ENCODE measurements at places on chromosomes 6 and 20.

DNA sequence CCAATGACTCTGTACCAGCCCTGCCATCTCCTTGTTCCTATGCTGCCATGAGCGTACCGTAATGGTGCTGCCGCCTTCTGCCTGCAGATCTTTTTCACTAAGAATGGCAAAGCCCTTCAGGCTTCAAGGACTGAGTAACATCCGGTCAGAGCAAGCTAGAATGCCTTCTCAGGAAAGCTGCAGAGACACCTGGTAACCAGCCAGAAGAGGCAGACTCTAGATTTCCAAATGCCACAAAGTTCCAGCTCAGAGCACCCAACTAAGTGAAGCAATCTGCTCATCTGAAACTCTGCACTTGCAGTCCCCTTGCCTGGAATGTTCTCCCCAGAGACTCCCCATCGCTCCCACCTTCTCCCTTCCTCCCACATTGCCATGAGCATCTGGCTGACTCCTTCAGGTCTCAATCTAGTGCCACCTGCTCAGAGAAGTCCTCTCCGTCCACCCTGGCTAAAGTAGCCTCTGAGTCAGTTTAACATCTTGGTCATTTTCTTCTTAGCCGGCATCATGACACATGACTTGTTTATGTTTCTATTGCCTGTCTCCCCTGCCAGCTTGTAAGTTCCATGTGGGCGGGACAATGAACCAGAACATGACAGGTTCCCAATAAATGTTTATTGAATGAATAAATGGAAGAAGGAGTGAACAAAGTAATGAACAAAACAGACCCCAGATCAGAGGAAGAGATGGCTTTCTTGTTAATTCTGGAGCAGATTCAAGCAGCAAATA, 6.9 kb upstream of the OCSTAMP start:
- DNase-seq = no peak

DNA sequence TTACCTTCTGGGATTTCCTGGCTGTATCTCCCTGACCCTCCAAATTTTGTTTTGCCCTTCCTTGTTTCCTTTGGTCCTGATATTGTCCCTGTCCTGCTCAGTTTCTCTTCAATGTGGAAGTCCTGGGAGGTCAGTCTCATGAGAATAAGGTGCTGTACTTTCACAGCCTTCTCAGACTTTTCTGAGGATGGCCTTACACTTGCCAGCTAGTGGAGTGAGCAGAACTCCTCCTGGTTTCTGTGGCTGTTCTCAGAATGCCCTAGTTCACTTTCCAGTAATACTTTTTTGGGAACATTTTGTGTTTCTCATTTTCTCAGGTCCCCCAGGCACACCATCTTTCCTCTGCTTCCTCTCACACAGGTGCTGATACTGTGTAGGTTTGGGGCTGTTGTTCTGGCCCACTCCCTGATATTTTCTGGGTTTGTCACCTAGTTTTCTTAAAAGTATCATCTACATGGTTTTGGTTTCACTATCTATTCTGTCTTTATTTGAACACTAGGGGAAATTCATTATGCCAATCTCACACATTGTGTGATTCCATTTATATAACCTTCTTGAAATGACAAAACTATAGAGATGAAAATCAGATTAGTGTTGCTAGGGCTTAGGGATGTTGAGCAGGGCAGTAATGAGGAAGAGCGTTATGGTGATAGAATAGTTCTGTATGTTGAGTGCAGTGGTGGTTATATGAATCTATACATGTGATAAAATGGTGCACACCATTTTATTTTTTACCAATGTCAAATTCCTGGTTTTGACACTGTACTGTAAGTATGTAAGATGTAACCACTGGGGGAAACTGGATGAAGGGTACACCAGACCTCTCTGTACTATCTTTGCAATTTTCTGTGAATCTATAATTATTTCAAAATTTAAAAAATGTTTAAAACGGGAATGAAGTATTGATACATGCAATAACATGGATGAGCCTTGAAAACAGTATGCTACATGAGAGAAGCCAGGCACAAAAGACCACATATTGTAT, 27.2 kb upstream of the BRPF3 start:
- DNase-seq = no peak

GRCh38 chr6:169881398-169881797, 130.0 kb downstream of the ERMARD start:
- no peak for DNase-seq

GRCh38 chr6:109262261-109262660, 120.0 kb downstream of the CD164 start:
- DNase-seq = no peak

GRCh38 chr6:25579902-25580495, 72.0 kb upstream of the SCGN start:
- no peak for DNase-seq

DNA sequence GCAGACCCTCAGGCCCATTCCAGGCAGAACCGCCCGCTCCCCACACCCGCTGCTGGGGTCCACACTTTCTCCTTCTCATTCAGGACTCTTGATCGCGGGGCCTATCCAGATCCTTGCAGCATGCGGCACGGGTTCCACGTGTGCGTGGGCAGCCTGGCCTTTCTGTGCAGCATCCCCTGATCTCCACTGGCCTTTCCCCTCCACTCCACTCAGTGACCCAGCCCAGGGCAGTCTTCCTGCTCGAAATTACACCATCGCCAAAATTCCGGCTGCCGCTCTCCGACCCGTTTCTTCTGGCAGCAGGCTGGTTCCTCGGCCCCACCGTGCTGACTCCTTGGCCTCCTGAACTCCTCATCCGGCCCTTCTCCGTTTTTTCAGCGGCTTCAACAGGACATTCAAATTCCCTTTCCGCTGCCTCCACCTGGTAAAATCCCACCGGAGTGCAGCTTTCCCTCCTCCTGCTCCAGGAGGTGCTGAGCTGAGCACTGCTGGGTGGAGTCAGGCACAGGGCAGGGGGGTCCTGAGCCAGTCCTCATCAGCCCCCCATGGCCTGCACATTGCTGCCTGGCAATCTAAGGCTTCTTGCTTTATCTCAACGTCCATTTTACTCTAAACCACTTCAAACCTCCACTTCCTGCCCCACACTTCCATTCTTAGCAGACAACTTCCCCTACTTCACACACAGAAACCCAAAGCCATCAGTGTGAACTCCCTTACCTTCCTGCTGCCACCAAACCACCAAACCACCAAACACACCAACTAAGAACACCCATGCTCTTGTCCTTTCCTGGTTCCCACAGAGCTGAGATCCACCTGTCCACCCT, 9.0 kb downstream of the SFT2D1 start:
- DNase-seq = no peak

GRCh38 chr6:153625089-153625488, 414.0 kb upstream of the OPRM1 start:
- no peak for DNase-seq

GRCh38 chr6:153662982-153663381, 376.1 kb upstream of the OPRM1 start:
- DNase-seq = no peak

GRCh38 chr20:29687438-29687837, 1570.0 kb upstream of the DEFB115 start:
- DNase-seq = no peak

DNA sequence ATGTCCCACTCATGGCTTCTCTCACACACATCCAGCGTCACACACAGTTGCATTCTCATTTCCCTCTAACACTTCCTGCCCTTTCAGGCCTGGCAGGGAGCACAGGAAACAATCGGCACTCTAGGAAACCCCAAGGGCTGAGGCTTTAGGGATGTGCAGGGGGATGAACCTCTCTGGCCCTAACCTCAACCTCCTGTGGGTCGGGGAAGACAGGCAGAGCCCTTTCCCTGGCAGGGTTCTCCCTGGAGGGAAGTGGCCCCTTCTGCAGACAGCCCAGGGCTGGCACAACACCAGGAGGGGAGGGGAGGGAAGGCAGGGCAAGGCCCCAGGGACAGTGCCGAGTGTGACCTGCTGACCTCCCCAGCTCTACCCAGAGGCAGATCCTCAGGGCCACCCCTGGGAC, 2.7 kb downstream of the TEAD3 start:
- no peak for DNase-seq

- DNase-seq = no peak
These were observed 397.3 kb upstream of the NRSN1 start for GRCh38 chr6:23728707-23729106.

DNA sequence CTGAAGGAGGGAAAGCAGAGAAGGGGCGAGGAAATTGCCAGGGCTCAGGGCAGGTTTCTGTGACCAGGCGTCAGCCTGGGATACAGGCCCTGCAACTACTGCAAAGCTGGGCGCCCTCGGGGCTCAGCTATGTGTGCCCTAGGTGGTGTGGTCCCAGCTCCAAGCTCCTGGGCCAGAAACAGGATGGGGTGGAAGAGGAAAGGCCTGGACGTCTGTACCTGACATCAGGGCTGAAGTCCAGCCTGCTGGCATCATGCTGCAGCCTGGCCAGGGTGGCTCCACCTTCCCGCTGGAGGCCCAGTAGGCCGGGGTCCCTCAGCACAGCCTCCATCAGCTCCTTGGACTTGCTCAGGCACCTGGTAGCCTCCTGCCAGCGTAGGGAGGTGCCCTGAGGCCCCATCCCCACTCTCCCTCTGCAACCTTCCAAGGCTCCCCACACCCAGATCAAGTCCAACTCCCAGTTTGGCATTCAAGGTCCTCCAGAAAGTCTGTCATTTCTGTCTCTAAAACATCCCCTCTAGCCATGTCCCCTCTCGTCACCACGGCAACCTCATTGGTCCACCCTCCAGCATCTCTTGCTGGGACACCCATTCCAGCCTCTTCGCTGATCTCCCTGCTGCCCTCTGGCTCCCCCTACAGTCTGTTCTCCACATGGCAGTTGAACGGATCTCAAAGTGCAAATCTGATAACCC, 38.2 kb downstream of the KIAA1755 start:
- no peak for DNase-seq

DNA sequence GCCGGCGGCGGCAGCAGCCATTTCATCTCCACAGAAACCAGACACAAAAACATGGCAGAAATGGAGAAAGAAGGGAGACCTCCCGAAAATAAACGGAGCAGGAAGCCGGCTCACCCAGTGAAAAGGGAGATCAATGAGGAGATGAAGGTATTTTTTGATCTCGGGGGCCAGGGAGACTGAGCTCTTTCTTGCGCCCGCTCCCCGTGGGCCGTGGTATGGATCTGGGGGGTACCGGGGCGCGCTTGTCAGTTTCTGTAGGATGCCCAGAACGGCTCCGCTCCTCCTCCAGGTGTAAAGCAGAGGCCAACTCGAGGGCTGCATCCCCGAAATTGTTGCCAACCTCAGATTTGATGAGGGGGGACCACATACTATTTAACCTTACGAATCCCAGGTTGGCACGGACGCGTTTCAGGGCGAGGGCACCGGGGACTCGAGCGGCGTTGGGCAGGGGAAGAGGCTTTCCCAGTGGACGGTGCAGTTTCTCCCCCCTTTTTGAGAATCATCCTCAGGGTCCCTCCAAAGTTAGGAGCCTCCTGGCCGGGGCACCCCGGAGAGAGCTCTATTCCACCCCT, 735 bp downstream of the SOBP start:
- no peak for DNase-seq

- DNase-seq = no peak
These were observed 60.7 kb upstream of the FNDC1 start for GRCh38 chr6:159108426-159108985.

DNA sequence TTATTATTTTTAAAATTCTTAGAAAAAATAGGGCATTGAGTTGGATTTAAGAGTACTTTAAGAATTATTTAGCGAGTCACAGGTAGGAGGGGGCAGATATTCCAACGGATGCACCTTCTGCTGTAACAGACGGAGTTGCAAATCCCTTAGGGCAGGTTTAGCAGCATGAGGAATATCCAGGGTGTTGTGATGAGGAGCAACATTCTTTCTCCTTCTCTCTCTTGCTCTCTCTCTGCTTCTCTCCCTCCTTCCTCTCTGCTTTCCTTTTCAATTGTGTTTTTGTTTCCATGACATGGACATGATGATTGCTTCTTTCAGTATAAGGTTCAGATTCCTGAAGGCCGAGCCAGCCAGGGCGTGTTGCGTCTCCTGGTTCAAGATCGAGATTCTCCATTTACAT, 28.9 kb downstream of the CDH26 start:
- DNase-seq = no peak

DNA sequence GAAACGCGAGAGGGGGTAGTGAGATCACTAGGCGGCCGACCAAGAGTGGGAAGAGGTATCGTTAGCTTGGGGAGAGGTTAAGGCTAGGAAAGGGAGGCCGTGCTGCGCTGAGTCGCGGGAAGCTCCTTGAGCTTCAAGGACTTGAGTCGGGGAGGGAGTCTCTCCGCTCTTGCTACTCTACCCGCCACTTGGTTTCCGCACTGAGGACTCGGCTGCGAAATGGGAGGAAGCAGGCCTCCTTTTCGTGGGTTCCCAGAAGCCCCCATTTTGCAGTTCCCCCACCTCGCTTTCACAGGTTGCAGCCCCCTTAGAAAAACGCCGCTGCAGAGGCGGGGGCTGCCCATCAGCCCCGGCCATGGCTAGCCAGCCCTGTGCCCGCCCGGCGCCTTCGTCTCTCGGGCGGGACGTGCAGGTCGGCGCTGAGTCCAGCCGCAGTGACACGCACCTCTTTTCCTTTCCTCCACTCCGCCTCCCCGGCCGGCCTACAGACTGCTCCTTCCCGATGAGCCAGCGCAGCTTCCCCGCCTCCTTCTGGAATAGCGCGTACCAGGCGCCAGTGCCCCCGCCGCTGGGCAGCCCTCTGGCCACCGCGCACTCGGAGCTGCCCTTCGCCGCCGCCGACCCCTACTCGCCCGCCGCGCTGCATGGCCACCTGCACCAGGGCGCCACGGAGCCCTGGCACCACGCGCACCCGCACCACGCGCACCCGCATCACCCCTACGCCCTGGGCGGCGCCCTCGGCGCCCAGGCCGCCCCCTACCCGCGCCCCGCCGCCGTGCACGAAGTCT, 4.9 kb downstream of the VGLL2 start:
- no peak for DNase-seq

DNA sequence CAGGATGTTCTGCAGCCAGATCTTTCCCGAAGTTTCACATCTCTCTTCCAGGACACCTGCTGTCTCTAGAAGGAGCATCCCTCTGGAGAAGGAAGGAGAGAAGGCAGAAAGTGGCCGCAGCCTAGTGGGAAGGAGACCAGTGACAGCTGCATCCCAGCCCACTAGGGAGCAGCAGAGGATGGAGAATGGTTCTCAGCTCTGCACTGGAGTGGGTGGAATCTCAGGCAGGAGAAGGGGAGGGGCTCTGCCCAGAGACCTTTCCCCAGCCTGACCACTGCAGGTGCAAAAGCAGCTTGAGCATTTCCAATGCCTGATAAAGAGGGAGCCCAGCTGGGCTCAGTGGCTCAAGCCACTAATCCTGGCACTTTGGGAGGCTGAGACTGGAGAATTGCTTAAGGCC, 32.3 kb downstream of the NCR2 start:
- DNase-seq = no peak

DNA sequence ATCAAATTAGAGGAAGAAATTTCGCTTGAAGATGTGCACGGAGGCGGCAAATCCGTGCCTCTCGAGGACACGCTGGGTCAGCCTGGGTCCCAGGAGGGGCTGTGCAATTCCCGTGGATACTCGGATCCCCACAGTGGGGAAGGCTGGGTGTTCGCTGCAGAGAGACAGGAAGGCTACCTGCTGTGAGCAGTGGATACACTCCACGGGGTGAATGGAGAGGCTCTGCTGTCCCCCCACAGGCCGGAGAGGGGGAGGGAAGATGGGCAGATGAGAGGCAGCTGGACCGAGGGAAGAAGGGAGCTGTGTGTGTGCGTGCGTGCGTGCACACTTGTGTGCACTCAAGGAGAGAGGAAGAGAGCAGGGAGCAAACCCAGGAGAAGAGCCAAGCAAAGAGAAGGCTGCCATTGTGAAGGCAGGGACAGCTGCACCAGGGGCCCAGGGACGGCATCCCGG, 57.3 kb downstream of the SULF2 start:
- no peak for DNase-seq

Data from activated CD8-positive, alpha-beta memory T cell treated with anti-CD3 and anti-CD28 coated beads for 1 hour (primary cell).